Suppressor macrophage treated with lipopolysaccharide for 1 hour (primary cell): ENCODE measurements at places on chromosomes 4 and X.

- peak; percentile 10 for DNase-seq
Observed at GRCh38 chr4:826508-827208, 729 bp upstream of the CPLX1 start.

- DNase-seq: no peak
Observed at GRCh38 chrX:56319165-56319564, 87.0 kb downstream of the KLF8 start.

DNA sequence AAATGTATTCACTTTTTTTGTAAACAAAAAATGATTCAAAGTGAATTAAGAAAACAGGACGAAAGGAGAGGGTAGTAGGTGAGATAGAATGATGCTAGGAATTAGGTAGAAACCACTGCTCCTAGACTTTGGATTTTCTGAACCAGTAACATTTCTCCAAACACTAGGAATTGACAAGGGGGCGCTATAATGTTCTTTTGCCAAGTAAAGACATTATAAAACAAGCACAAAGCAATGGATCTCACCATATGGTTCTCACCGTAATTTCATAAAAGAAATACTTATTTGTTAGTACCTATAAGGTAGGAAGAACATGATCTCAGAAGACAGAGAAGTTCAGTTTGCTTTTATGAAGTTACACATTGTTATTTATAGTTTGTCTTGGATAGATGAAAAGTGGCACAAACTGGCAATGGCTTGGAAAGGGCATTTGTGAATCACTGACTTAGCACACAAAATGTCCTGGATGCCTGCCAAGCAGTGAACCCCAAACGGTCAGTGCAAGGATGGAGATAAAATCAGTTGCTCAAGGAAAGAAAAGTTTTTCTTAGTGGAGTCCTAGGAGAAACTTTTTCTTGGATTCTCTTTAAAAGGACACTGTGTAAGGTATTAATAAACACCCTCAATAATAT lies 8.1 kb upstream of the TBC1D1 start:
- DNase-seq: no peak

DNA sequence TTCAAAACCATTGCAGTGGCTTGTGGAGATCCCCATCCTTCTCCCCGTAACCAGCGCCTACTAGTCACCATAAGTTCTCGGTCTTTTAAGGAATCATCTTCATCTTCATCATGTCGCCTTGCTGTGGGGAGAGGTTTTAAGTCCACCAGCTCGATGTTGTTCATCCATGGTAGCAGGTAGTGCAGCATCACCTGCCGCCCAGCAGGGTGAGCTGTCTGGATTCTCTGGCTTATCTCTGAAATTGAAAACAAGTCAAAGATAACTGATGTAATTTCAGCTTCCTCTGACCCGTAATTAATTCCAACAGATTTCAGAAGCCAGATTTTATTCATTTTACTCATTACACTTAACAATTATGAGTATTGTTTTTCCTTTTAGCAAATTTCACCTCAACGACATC lies 67.4 kb downstream of the ZAR1 start:
- DNase-seq: no peak

- peak; percentile 33 for DNase-seq
Observed at GRCh38 chr4:64713256-64713840, 304.1 kb upstream of the TECRL start.

- DNase-seq: no peak
Observed at GRCh38 chr4:44985152-44985551, 258.8 kb upstream of the GNPDA2 start.

DNA sequence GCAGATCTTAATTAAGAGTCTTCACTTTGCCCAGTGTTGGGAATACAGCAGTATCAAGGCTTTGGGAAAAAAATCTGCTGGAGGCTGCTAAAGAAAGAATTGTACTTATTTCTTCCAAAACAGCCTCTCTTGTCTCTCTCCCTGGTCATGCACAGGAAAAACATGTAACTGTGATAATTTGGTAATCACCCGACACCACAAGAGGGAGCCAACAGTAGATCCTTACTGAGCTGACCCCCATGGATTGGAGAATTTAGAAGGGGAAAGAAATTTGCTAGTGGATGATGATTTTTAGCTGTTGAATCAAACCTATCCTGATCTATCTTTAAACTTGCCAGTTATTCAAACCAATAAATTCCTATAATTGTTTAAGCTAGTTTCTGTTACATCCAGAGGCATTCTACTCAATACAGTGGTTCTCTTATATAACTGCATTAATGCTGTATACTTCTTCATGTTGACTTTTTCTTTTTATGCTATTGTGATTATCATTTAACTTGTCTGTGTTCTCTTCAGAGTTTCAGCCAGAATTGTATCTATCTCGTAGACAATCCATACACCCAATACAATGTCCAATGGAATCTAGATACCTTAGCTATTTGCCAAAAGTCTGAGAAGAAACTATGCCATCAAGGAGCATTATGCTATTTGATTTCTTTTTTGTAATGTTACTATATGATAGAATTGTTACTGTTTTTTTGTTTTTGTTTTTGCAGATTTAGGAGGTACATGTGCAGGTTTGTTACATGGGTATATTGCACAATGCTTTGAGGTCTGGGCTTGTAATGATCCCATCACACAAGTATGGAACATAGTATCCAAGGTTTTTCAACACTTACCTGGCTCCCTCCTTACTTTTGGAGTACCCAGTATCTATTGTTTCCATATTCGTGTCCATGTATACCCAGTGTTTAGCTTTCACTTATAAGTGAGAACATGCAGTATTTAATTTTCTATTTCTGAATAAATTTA lies 31.3 kb upstream of the ARHGEF38 start:
- peak; percentile 63 for DNase-seq

DNA sequence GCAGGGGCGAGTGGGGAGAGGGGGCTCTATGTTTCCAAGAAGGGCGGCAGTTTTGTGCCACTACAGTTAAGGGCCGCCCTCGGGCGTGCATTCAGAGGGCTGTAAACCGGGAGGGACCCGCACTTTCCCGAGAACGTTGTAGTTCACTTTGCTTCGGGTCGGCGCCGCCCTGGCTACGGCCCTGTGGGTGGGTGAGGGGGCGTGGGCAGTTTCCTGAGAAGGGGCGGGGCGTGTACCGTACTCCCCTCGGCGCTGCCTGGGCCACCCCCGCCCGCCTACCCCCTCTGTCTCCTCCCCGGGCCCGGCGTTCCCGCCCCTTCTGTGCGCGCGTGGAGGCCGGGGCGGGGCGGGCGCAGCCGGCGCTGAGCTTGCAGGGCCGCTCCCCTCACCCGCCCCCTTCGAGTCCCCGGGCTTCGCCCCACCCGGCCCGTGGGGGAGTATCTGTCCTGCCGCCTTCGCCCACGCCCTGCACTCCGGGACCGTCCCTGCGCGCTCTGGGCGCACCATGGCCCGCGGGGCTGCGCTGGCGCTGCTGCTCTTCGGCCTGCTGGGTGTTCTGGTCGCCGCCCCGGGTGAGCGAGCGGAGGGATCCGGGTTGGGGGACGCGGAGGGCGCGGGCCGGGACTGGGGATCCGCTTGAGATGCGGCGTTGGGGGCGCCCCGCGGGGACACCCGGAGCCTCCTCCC lies at the start of gene CD99:
TSS of gene CD99 (plus strand) at position 440 of the 687 bp plus-strand sequence. CDS start at position 506, 66 bp downstream.
- DNase-seq: peak; percentile 99

DNA sequence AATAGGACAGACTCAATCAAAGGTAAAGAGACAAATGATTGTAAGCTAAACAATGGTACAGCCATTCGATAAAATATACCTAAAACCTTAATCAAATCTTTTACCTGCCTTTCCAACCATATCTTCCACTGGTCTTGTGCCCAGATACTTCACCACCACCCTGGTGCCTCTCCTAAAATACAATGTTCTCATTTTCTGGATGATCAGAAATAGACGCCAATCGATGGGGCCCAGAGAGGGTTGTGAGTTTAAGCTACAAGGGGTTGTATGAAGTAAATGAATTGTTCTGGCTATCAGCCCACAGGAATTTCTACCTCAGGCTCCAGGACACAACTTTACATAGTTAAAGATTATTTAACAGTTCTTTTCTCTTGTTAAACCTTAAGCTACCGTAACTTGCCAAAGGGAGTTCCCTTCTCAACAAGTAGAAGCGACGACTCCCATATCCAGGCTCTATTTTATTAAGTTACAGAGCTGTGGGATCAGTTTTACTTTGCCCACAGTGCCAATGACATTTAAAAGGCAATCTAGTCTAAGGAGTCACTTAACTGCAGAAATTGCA lies 99.1 kb downstream of the CHRNA9 start:
- DNase-seq: no peak

DNA sequence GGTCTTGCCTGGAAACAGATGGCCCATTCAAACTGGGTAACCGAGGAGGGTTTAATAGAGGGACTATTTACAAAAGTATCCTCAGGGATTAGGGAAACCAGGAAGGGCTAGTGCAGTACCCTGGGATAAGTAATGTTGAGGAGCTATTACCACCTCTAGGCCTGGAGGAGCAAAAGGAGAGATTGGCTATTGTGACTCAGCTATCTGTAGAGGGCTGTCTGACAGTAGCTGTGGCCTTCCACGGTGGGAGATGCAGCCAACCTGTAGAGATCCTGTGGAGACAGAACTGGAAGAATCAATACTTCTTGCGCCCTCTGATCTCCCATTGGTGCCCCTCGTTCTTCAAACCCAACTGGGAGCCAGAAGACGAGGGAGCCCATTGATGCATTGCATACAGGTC lies 34.1 kb upstream of the RPS6KA3 start:
- no peak for DNase-seq

DNA sequence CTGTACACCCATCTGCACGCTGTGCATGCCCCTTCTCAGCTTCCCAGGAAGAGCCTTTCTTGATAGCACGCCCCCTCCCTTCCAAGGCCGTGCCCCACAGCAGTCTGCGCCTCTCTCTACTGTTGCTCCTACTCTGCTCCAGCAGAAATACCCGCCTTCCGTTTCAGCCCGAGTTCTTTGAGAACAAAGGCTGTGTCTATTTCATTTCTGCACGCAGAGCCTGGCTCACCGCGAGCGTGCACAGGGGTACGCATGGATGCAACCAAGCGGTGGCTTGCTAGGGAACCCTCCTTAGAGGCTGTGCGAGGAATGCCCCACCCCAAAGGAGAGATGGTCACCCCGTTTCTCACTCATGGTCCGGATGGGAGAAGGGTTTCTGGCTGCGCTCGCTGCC lies 485 bp downstream of the AADAT start:
- no peak for DNase-seq

GRCh38 chrX:1323315-1323714 lies 13.3 kb upstream of the IL3RA start:
- peak; percentile 74 for DNase-seq

DNA sequence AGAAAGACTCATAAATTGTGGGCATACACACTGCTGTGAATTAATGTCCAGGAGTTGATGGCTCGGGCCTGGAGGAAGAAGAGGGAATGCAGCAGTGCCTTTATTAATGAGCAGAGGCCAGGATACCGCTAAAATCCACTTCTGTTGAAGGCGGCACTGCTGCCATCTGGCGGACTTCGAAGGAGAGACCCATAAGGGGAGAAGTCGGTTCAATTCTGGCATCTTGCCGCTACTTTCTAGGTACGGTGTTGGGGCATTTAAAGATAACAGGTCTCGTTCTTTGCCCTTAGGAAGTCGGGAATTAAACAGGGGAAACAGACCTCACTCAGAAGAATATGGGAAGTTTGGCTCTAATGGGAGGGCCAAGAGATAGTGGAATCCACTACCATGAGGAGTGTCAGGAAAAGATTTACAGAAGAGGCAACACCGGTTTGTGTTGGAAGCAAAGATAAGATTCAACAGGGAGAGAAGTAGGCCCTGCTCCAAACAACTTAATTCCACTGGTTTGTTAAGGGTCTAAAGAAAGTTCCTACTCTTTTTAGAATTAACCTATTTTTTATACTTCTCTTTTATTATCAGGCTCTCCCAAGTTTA lies 133.6 kb upstream of the GIMD1 start:
- peak; percentile 55 for DNase-seq

DNA sequence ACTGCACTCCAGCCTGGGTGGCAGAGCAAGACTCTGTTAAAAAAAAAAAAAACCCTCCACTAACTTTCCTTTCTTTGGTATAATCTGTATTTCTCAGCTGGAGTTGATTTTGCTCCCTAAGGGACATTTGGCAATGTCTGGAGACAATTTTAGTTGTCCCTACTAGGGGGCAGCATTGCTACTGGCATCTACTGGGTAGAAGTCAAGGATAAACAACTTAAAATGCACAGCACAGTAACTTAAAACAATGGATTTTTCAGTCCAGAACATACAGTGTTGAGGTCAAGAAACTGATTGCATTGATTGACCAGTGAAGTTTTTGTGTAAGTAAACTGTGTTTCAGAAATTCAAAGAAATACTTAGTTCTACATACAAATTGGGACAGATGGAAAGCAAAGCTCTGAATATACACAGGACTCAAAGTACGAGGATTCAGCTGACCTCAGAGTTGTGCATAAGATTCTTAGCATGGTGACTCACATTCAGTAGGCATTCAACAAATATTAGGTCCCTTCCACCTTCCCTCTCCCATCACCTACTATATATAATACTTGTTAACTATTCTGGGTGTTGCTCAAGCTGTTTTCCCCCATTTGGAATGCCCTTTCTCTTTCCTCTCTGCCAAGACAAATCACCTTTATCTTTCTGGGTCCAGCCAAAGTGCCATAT lies 8.8 kb downstream of the DDX53 start:
- DNase-seq: no peak

DNA sequence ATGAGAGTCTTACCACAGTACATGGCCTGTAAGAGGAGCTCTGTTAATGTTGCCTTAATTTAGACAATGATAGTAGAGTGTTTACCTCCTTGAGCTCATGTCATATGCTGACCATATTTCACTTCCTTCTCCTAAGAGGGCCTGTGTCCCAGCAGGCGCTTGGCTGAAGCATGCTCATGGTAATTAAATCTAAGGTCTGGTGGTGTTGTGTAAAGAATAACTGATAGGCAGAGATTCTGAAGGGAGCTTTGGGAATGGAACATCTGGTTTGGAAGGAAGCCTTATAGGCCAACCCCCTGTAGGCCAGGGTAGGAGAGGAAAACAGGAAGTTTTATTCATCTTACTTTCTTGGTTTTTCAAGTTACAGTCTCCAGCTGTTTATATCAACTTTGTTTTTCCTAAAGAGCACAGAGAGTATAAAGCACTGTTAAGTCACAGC lies 300.2 kb downstream of the USP46 start:
- no peak for DNase-seq

DNA sequence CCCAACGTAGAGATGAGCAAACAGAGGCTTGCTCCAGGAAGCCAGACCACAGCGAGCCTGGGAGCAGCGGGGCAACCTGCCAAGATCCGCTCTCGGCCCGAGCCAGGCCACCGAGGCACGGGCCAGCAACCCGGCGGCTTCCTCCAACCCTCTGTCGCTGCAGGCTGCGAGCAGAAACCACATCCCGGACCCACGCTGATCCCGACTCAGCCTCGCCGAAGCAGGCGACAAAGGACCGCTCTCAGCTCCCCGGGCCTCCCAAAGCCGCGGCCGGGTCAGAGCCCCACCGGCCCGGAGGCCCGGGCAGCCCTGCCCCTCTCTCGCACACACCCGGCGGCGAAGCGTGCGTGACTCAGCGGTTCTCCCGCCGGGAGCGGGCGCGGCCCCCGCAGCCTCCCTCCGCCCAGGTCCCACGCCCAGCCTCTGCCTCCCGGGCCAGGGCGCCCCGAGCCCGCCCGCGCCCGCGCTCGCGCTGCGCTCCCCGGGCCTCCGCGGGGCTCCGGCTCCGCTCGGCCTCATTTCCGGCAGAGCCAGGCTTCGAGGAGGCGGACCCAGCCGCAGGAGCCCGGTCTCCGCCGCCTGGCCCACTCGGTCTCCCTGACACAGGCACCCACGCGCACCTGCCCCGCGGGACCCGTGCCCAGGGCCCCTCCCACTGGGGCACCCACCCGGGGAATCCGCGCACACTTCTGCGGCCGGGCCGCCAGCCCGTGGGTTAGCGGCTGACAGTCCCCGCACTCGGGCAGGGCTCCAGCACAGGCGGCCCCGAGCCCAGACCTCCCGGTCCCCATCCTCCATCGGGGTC lies 1.7 kb downstream of the PPP2R2C start:
- peak; percentile 1 for DNase-seq

GRCh38 chrX:39174772-39175417 lies 373.6 kb downstream of the MID1IP1 start:
- peak; percentile 80 for DNase-seq

- no peak for DNase-seq
Observed at GRCh38 chr4:169934794-169935429, 91.3 kb downstream of the MFAP3L start.
